GM12878 (cell line): ENCODE measurements at places on chromosomes 11 and 22. TPM values are rescaled to one million over a fixed set of nuclear protein-coding genes. Genes with fewer than 3 reads are reported as not detected.

The TYMP gene
- polyA plus RNA-seq: 23.0 and 28.3 TPM in 2 replicates

The FOLR2 gene
- 1.2 and 1.6 TPM in 2 replicates for polyA plus RNA-seq

The CDC42EP1 gene
- polyA plus RNA-seq: not detected in 2 replicates

The MYO18B gene
- 0.57 and 0.59 TPM in 2 replicates for polyA plus RNA-seq

The DENND5A gene
- polyA plus RNA-seq: 14.1 and 16.6 TPM in 2 replicates

The PATE4 gene
- polyA plus RNA-seq: not detected in 2 replicates

The MISFA gene
- 1.7 and 2.3 TPM in 2 replicates for polyA plus RNA-seq

The DBX1 gene
- polyA plus RNA-seq: not detected in 2 replicates

The DEFB131B gene
- polyA plus RNA-seq: not detected in 2 replicates

The PARVG gene
- polyA plus RNA-seq: 72.0 and 78.0 TPM in 2 replicates

The HSPB2 gene
- polyA plus RNA-seq: not detected in 2 replicates

The RTN4R gene
- 1.0 and 1.3 TPM in 2 replicates for polyA plus RNA-seq

The TP53AIP1 gene
- not detected in 2 replicates for polyA plus RNA-seq
